ENCODE measurements at places on chromosomes 13 and 19.

DNA sequence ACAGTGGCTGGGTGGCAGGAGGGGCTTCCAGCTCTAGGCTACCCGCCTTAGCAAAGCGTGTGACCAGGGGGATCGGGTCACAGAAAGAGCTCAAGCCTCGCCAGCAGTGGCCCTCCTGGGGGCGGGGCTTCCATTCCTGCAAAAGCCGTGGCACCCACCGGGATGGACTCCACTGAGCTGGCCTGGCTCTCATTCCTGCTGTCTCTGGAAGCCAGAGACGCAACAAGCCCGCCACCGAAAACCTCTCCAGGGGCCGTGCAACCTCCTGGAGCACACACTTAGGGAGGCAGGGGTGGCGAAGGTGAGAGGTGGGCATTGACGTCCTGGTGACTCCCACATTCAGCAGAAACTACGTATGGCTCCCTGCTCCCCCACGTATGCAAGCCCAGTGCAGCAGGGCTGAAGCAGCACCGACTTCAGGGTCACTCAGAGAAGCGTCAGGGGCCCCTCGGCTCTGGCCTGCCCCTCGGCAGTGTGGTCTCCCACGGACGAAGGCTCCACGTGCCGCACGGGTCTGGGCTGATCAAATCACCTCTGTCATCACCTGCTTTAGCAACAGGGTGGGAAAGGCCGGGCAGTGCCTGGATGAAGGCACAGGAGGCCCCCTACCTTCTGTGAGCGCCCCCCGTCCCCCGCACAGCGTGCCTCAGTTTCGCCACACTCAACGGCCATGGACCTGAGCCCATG lies 3.1 kb downstream of the C19orf25 start:
- DNase-seq, result no peak

- no peak for DNase-seq
Measured at GRCh38 chr19:16067205-16067938, 8.9 kb upstream of the TPM4 start.

- no peak for DNase-seq
Measured at GRCh38 chr13:40470660-40471059, 195.8 kb downstream of the FOXO1 start.

DNA sequence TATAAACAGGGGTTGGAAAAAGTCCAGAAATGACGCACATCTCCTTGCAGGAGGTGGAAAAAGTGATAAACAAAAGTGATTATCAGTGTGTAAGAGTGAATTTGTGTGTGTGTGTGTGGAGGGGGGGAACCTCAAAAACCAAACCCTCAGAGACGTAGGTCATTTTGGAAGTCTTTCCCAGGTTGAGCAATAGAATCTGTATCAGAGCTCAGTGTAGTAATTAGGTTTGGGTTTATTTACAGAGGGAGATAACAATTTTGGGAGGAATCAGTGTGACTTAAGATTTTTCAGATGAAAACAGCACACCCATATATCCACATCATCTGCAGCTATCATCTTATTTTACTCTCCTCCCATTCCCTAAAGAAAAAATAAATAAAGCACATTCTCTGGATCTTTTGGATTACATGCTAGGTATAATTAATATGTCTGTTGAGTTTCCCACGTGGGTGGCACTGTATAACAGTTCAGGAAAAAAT lies 406.4 kb downstream of the FGF9 start:
- no peak for DNase-seq

DNA sequence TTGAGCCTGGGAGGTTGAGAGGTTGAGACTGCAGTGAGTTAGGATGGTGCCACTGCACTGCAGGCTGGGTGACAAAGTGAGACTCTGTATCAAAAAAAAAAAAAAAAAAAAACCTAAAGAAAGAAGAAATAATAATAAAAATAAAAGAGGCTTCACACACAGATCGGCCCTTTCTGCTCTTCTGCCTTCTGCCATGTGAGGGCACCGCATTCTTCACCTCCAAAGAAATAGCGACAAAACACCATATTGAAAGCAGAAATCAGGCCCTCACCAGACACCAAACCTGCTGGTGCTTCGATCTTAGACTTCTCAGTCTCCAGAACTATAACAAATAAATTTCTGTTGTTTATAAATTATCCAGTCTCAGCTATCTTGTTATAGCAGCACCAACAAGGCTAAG lies 3.0 kb downstream of the ZNF649 start:
- peak; percentile 8 for DNase-seq

- peak; percentile 58 for DNase-seq
Measured at GRCh38 chr13:59459972-59460371, 703.8 kb downstream of the DIAPH3 start.

DNA sequence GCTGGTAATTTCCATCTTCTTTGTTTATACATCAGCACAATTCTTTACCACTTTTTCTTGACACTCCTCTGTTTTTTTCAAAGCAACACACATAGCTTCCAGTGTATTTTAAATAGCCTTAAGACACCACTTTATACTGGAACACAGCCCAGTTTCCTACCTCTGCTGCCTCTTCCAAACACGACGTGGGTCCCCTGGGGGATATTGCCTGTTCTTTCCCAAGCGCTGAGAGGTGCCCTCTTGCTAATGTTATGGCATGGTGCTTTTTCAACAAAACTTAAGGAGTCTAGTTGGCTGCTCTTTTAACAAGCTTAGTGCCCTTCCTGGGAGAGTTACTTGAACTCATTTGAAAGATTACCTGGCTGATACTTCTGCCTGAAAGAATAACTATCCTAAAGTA lies 112.7 kb downstream of the OLFM4 start:
- DNase-seq, result no peak

DNA sequence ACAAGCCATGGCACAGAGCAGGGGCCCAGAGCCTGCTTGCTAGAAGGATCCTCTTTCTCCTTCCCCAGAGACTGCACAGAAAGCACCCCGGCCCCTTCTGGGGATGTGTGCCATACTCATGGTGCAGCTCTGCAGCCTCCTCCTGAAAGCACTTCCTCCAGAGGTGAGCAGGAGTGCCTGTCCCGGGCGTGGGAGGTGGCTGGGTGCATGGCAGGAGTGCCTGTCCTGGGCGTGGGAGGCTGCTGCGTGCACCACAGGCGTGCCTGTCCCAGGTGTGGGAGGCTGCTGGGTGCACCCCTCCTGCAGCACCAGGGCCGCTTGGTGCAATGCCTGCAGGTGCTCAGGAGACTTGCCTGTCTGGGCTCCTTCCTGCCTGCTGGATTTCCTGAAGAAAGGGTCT lies 913.3 kb downstream of the UQCRFS1 start:
- DNase-seq, result no peak

DNA sequence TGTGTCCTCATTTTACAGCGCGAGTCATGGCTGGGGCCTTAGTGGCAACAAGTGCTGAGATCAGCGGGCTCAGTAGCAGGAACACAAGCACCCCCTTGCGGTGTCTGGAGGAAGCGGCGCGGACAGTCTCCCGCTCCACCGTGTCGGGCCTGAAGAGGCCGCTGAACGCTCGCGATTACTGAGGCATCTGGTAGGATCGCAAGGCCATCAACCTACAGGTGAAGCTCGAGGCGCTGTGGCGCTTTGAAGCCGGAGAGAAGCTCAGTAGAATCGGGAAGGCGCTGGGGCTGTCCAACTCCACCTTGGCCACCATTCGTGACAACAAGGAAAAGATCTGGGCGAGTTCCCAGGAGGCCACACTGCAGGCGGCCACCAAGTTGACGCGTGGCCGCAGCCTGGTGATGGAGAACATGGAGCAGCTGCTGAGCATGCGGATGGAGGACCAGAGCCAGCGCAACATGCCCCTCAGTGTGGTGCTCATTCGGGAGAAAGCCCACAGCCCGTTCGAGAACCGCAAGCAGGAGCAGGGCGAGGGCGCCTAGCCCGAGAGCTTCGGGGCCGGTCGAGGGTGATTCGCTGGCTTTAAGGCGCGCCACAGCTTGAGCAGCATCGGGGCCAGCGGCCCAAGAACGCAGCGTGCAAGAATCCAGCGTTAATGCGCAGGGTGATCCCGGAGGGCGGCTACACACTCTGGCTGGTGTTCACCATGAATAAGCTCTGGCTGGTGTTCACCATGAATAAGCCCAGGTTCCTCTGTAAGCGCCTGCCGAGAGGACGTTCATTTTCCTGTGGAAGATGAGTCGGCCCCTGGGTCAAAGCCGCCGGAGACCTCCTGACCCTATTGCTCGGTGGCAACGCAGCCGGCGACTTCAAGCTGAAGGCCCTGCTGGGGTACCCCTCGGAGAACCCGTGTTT lies 8.3 kb upstream of the MZF1 start:
- DNase-seq, result no peak

GRCh38 chr13:110218581-110219201 lies 88.3 kb downstream of the COL4A1 start:
- DNase-seq, result no peak

GRCh38 chr13:87889254-87889653 lies 218.1 kb downstream of the SLITRK5 start:
- DNase-seq, result no peak

GRCh38 chr13:111789420-111789819 lies 277.5 kb upstream of the SOX1 start:
- no peak for DNase-seq

GRCh38 chr13:98651744-98652143 lies 74.8 kb upstream of the STK24 start:
- DNase-seq, result no peak

- no peak for DNase-seq
Measured at GRCh38 chr19:37683520-37683919, 28.3 kb upstream of the ZFP30 start.

DNA sequence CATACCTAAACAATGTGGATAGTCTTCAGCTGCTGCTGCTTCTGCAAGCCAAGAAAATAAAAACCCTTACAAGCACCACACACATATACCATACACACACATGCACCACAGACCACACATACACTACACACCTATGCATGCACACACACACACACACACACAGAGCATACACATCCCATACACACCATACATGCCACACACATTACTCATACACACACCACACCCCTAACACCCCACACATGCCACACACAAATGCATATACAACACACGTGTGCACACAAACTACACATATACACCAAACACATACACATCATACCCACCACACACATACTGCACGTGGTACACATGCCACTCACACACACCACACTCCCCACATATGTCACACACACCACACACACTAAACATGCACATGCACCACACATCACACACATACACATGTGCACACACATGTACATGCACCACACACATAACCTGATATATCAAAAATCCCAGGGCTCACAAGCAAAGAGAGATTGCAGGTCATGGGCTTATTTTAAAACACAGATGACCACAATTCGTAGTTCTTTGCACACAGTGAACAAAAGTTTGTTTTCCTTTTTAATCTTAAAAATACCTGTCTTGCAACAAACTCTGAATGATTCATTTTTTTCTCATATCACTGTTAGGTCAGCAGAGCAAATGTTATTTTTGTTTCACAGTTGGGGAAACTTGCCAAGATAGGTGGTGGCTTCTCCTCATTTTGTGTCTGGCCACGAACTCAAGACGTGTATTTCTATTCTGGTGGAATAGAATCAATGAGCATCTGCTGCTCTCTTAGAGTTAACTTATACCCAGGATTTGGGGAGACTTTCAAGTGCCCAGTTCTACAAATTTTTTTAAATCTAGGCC lies 456.6 kb downstream of the FGF9 start:
- DNase-seq, result no peak

DNA sequence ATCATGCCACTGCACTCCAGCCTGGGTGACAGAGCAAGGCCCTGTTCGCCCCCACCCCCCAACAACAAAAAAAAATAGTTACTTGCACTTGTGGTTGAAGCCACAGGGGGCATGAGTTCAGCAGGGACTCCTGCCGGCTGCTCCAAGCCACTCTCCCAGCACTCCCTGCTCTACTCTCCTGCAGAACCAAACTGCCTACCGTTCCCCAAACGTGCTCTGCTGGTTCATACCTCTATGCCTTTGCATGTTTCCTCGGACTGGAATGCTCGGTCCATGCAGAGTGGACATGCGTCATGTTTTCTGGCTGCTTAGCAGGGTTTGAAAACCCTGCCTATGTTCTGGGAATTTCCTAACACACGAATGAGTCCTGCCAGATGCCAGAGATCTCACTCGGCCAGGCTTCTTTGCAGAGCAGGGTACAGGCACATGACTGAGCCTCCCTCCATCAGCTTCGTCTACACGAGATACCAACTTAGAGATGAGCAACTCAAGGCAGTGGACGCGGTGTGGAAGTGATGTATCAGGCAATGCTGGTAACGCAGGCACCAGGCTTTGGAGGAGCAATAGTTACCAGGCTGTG lies 8.5 kb upstream of the SLC25A15 start:
- peak; percentile 36 for DNase-seq

- DNase-seq, result peak; percentile 54
Measured at GRCh38 chr13:32587811-32588170, 1.5 kb downstream of the PDS5B start.

GRCh38 chr19:2035590-2035991 lies 15.5 kb downstream of the MKNK2 start:
- no peak for DNase-seq

GRCh38 chr13:49776871-49777270 lies 15.6 kb downstream of the KPNA3 start:
- DNase-seq, result no peak

GRCh38 chr19:17321655-17322489 lies 12.5 kb downstream of the DDA1 start:
- no peak for DNase-seq

GRCh38 chr13:89454681-89455080 lies 1783.5 kb downstream of the SLITRK5 start:
- no peak for DNase-seq

DNA sequence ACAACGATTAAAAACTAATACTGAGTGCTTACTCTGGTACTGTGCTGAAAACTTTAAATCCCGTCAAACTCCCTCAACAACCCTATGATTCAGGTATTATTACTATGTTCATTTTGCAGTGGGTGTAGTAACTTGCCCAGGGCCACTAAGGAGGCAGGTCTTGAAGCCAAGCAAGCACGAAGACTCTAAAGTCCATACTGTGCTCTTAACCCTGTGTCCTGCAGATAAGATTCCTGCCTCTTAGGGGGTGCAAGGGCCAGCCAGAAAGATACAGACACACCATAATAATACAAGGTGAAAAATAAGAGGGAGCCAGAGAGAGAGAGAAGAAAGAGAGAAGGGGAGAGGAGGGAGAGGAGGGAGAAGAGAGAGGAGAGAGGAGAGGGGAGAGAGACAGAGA lies 95.5 kb downstream of the CDADC1 start:
- no peak for DNase-seq

DNA sequence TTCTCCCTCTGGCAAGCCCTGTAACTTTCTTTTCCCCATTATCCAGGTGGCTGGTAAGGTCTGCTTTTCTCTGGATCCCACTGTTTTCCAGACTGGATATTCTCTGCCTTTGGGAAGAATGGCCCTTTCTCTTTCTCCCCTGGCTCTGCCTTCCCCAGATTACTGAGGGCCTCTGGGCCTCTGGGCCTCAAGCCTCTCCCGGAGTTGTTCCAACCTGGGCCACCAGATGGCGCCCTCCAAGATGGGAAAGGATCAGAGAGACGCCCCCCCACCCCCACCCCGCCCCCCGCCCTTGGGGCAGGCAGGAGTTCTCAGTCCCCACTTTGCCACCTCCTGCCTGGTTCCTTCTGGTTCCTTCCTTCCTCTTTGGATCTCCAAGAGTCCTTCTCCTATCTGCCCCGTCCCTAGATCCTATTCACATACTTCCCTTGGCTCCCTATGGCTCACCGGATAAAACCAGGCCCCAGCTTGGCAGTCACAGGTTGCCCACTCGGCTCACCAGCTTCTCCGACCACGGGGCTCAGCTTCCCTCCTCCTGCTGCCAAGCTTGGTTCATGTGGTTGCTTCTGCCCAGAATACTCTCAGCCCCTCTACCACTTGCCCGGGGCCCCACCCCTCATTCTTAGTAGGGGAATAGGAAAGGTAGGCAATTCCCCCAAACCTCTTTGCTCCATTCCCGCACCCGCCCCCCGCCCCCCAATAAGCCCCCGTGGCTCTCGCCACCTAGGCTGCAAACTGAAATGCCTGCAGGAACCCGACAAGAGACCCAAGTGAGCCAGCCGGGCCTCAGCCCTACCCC lies 13.1 kb downstream of the EPS8L1 start:
- peak; percentile 92 for DNase-seq
